ENCODE measurements at places on chromosomes 11 and 22.

DNA sequence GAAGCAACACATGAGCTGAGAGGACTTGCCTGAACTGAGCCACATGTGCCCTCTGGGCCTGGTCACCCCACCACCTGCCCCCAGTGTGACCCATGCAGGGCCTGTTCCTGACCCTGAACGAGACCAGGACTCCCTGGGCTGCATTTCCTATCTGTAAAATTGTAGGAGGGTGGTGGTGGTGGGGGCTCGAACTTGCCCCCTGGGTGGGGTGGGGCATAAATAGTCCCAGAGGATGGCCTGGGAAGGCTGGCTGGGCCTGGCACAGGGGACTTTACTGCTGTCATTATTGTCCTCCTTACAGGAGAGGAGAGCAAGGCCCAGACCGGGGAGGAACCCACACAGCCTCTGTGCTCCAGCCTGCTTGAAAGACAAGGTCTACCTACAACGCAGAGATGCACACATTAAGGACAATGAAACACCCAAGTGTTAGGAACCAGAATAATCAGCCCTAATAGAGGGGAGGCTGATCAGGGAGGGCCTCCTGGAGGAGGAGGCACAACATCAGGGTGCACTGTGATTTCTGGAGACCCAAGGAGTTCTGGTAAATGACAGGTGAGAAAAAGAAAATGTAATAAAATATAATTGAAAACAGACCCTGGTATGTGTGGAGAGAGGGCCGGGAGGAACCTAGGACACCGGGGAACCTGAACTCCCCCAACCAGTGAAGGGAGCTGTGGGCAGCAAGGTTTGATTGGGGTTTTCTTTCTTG is 2.8 kb upstream of the AIFM3 start:
- DNase-seq = no peak

- DNase-seq = no peak
These were observed 90.2 kb downstream of the SWAP70 start for GRCh38 chr11:9754010-9754471.

DNA sequence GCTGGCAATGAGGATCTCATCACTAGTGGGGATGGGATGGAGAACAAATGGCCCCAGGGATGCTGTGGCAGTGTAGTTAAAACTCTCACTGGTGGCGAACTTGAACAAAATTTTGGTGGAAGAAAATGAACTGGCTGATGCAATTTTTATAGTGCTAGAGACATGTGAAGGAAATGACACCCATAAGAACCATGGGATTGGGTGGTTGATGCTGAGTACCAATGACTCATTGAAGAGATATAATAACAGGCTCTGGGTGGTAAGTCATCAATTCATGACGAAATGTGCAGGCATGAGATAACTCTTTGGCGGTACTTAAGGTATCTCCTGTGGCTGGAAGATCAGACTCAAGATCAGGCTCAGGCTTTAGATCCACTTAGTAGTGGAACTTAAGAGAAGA is 172.9 kb upstream of the DDI1 start:
- DNase-seq = no peak

DNA sequence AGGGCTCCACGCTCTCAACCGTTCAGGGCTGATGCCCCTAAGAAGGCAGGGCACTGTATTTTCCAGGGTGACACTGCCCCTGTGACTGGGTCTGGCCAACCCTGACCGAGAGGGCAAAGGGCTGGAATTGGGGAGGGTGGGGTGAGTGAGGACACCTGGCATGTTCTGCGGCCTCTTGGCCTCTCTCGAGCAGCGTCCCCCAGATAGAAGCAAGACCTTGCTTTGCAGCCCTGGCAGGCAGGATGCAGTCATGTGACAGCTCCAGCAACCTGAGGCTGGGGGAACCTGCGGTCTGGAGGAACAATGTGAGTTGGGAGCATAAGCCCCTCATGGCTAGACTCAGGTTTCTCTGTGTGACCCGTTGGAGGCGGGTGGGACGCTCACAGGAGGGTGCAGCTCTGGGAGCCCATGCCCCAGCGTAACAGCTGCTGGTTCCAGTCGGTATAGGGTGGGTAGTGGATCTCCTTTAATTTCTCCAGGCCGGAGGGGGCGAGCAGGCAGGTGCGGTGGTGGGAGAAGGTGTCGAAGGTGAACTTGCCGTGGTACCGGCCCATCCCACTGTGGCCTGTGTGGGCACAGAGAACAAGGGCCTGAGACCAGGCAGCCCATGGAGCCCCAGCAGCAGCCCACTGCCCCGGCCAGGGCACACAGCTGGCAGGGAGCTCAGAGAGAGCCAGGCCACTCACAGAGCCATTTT is 11.4 kb downstream of the ALDH3B2 start:
- no peak for DNase-seq

DNA sequence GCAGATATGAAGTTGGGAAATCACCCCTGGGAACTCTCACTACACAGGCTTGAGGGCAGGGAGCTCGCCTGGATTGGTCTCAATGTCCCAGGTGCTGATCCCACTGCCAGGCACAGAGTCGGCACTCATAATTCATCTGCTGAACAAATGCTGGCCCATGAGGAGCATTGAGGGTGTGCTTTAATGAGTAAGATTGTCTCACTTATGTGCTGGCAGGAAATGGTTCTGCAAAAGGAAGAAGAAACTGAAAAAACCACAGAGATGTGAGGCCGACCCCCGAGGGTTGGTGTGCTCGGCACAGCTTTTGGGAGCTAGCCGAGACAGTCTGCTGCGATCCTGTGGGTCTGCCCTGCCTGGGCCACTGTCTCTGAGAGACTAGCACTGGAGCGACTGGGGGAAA is 9.4 kb downstream of the PLAAT2 start:
- DNase-seq = no peak

DNA sequence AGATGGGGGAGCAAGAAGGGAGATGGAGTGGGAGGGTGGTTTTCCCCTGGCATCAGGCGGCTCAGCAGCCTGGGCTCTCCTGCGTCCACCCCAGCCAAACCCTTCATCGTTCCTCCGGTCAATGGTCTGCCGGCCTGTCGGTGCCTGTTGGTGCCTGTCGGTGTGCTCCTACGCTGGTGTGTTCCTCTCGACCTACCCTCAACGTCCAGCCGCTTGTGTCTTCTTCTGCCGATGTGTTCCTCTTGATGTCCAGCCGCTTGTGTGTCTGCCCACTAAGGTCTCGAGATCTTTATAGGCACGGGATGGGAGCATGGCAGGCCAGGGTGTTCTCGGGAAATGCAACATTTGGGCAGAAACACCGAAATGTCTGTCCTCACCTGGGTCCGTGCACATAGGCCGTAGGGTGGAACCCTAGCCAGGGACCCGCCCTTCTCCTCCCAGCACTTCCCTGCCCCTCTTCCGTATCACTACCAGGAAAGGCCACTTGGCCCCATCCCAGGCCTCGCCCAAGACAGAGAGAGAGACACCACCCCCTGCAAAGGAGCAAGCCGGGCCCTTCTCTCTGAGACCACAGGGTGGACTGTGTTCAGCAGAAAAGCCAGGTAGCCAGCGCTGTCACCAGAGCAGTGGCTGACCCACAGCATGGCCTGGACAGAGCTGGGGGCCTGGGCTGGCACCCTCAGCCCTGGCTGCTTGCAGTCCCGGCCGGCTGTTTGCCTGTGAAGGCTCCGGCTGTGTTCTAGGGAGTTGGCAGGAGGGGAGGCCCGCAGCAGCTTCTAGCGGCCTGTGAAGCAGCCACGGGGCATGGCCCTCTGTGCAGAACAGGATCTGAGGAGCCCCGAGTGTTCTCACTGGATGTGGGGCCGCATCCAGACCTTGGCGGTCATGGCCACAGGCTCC is 61.6 kb upstream of the KCNQ1OT1 start:
- no peak for DNase-seq

DNA sequence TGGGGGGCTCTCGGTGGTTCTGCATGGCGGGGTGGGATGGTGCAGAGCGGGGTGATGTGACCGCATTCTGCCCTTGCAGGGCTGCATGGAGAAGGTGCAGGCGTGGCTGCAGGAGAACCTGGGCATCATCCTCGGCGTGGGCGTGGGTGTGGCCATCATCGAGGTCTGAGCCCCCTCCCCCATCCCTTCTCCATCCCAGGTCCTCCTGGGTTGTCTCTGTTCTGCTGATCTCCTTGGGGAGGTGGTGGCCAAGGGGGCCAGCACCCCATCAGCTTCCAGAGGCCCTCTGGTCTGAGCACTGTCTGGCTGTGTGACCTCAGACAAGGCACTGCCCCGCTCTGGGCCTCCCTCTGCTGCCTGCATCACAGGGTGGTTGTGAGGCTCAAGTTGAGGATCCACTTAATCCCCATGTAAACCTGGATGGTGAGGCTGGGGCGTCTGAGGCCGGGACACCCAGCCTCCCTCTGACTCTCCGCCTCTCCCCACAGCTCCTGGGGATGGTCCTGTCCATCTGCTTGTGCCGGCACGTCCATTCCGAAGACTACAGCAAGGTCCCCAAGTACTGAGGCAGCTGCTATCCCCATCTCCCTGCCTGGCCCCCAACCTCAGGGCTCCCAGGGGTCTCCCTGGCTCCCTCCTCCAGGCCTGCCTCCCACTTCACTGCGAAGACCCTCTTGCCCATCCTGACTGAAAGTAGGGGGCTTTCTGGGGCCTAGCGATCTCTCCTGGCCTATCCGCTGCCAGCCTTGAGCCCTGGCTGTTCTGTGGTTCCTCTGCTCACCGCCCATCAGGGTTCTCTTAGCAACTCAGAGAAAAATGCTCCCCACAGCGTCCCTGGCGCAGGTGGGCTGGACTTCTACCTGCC is 53.3 kb downstream of the CD82 start:
- DNase-seq = no peak

DNA sequence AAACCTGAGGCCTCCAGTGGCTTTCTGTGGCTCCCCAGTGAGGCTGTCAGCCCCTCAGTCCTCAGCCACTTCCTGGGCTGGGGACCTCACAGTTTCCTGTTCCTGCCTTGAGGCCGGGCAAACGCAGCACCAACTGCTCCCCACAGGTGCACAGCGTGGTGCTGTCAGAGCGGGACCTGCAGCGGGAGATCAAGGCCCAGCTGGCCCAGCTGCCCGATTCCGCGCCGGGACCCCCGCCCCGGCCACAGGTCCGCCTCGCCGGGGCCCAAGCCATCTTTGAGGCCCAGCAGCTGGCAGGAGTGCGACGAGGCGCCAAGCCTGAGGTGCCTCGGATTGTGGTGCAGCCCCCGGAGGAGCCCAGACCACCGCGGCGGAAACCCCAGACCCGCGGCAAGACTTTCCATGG is 5.4 kb downstream of the TBC1D10C start:
- no peak for DNase-seq

- DNase-seq = no peak
These were observed 223.8 kb downstream of the FAM76B start for GRCh38 chr11:95565724-95566141.

DNA sequence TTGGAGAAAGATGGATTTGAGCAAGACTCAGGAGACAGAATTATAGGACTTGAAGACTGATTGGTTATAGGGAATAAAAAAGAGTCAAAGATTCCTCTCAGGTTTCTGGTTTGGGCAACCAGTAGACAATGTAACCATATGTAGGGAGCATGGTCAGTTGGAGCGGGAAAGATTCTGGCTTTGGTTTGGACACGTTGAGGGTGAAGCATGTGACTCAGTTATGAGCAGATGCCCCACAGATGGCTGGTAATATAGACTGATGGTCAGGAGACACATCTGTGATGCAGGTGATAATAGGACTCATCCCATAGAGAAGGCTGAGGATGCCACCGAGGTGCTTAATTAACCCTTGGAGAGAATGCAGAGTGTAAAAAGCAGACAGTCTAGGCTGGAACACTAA is 132.1 kb downstream of the CD44 start:
- DNase-seq = no peak
